ENCODE measurements at places on chromosomes 2 and 18.

GRCh38 chr2:231673348-231673770 is 35.0 kb upstream of the PTMA start:
- no peak for DNase-seq

DNA sequence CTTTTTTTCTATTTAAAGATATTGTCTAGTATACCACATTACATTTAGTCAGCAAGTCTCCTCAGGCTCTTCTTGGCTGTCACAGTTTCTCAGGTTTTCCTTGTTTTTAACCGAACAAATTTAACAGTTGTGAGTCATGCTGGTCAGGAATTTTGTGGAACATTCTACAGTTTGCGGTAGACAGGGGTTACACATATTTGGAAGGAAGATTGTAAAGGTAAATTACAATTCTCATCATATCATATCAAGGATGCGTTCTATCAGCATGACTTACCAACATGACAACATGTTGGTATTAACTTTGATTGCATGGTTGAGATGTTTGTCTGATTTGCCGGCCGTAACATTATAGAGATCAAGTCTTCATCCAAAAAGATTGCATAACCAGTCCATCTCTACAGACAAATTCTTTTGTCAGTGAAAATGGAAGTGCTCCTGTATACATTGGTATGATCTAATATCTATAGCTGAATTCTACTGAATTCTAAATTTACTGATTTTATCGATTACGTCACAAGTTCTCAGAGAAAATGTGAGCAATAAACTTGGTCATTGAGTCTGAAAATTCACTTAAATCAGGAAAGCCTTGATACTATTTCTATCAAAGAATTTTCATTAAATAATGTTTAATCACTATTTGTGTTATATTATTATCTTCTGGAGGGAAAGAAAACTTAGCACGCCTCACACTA is 664.4 kb upstream of the SLC8A1 start:
- no peak for DNase-seq

DNA sequence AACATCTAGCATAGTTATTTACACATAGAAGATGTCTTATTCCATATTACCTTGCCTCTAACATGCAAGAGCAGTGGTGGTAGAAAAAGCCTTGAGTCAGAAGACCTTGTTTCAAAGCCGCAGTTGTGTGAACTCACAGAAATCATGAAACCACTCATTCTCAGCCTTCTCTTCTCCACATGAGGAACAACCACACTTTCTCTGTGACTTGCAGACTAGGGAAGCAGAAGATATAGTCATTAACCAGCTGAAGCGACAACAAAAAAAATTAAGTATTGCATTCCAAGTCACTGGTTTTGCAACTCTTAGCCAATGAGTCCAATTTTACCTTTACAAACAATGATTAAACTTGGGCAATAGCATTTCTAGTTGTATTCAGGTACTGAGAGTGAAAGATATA is 19.0 kb downstream of the TWSG1 start:
- no peak for DNase-seq

DNA sequence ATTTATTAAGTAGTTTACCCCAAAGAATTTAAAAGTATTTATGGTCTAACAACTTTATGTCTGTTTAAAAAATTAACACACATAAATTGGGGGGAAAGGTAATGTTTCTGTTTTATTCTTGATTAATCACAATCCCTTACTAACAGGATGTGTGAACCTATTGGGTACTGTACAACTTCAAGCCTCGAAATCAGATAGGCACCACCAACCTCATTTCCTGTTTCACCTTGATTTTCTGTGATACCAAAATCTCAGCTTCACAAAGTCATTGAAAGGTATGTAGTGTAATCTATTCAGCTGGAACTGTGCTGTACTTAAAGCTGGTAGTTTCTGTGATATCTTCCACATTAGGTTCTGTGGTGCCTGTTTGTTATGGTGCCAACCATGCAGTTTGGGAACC is 4.0 kb downstream of the RNMT start:
- no peak for DNase-seq

DNA sequence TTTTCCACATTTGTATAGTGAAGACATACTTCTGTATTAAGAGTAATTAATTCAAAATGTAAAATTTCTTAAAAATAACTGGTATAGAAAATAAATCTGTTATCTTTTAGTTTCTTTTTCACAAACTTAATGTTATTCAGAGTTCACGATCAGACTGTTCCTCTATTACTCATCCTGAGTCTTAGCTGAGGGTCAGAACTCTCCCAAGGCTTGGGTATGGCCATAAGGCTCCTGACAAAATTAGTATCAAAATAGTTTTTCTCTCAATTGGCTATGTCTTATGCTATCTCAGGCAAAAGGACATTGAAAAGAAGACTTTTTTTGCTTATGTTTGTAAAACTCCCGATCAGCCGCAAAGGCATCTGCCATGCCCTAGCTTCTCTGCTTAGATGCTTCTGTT is 56.1 kb upstream of the NAB1 start:
- DNase-seq: no peak

DNA sequence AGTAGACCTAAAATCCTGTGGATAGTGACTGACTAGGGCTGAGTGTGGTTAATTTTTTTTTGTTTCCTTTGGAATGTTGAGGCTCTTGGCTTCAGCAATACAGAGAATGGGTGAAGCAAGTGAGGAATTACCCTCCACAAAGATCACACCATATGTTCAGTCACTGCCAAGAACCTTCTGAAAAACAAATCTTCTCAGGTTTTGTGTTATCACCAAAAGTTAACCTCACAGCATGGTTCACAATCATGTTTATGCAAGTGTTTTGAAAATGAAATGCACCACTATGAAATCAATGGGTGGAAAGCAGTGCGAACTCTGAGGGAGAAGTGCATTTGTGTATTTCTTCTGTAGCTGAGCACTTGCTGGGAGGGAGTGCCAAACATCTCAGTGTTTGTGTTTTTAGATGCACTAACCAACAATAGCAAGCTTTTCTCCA is 44.4 kb downstream of the SPATS2L start:
- no peak for DNase-seq

GRCh38 chr2:113376913-113377445 is 60.5 kb upstream of the ZNG1B start:
- DNase-seq: no peak

DNA sequence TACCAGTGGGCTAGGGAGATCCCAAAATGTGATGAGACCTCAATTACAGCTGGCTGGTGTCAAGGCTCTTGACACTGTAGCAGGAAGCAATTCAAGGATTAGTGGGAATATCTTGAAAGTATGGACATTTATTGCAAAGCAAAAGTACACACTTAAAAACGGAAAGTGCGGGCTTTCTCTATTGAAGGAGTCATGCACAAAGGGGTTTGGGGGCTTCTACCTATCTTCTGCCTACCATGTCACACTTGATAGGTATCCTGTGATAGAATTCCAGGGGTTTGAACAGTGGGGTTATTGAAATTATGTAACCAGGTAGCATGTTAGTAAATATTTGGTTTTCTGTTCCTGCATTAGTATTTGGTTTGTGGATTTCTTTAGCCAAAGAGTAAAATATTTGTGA is 1652.1 kb upstream of the DDX18 start:
- DNase-seq: no peak

- DNase-seq: no peak
These were observed 19.7 kb upstream of the TNFAIP6 start for GRCh38 chr2:151337643-151338042.

DNA sequence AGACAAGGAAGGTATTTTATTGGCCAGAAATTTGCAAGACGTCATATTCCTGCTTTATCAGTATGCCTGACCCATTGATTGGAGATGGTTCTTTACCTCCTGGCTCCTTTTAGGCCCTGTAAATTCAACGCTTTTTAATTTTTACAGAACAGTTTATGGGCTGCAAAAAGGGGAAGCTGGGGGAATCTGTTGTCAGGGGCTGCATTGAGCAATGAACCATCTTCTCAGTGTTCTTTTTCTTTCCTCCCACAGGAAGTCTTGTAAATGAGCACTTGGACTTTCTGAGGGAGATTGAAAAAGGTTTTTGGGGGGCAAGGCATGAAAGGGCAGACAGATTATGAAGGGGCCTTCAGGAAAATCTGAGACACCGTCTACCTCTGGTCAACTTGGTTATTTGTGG is 503.6 kb upstream of the TNP1 start:
- no peak for DNase-seq

DNA sequence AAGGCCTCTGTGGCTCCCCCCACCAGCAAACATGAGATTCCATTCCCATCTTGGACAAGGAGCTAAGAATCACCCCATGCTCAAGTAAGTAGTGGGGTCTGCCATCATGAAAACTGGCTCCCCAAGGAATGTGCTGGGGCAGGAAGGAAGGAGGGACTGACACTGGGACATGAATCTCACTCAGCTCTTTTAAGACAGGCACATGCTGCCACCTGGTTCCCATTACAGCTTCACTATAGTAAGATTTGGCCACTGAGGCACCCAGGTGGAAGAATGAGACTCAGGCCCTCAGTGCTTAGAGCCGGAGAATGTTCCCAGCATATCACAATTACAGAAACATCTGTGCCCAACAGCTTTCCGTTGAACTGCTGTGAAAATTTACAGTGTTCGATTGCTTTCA is 38.7 kb downstream of the OSR1 start:
- no peak for DNase-seq

DNA sequence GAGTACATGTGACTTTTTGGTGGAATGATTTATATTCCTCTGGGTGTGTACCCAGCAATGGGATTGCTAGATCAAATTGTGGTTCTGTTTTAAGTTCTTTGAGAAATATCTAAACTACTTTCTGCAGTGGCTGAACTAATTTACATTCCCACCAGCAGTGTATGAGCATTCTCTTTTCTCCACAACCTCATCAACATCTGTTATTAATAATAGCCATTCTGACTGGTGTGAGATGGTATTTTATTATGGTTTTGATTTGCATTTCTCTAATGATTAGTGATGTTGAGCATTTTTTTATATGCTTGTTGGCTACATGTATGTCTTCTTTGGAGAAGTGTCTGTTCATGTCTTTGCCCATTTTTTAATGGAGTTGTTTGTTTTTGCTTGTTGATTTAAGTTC is 267.4 kb upstream of the NT5C1B start:
- DNase-seq: no peak

GRCh38 chr2:233679196-233679595 is 2.5 kb upstream of the UGT1A7 start:
- no peak for DNase-seq

GRCh38 chr2:230949966-230950873 is 25.2 kb upstream of the GPR55 start:
- no peak for DNase-seq

GRCh38 chr2:100670232-100670631 is 107.4 kb downstream of the PDCL3 start:
- DNase-seq: no peak

- no peak for DNase-seq
These were observed 49.4 kb downstream of the CCDC102B start for GRCh38 chr18:68847219-68847837.

DNA sequence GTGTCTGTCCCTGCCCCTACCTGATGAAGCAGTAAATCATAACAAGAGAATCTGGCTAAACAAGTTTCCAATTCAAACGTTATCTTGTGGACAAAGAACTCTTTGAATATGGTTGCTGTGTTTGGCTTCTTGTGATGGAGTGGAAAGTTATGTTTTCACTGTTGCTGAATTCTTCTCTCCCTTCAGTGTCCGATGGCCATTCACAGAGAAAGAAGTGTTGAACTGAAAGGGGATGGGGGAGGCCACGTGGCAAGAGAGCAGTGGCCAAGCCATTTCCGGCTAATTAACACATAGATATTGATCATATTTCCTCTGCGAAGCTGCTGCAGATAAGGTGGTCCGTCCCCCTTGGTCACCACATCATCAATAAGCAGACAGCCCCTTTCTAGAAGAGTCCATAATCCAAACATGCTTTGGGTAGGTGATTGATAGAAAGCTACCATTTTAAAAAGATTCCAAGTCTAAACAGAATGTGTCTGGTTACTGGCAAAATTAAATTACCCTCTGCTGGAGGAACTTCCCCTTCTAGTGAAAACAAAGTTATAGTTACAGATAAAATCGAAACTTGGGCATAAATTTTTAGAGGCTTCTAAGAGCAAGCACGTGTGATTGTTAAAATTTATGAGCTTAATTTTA is 36.9 kb upstream of the FZD7 start:
- DNase-seq: no peak

DNA sequence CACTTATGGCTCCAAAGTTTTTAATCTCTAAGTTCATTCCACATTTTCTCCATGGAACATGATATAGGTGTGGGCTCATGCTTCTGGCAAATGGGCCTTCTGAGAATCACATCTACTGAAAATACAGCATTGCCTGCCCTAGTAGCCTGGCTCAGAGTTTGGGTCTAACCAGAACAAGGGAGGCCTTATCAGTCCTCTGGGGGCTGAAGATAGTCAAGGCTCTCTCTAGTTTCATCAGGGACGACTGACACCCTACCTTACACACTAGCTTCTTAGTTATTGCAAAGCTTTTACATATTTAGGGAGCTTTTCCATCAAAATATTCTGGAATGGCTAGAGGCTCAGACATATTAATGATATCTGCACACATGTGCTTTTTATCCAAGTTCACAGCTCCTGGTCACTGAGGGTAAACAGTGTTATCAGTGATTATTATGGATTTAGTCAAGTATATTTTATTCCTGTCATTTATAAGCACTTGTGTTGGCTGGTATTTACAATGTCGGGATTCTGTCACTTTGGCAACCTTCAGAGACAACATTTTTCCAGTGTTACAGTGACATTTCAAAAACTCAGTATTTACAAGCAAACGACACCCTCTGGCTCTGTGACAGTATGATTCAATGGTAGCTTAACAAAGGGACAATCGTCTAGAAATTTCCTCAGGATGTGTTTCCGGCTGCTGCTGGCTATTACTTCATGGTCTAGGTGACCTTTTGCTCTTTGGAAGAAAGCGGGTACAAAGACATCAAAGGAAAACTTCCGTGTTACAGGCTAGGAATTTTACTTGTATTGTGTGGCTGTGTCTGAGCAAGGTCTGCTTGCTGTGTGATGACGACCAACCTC is 200.6 kb downstream of the TCF4 start:
- no peak for DNase-seq

DNA sequence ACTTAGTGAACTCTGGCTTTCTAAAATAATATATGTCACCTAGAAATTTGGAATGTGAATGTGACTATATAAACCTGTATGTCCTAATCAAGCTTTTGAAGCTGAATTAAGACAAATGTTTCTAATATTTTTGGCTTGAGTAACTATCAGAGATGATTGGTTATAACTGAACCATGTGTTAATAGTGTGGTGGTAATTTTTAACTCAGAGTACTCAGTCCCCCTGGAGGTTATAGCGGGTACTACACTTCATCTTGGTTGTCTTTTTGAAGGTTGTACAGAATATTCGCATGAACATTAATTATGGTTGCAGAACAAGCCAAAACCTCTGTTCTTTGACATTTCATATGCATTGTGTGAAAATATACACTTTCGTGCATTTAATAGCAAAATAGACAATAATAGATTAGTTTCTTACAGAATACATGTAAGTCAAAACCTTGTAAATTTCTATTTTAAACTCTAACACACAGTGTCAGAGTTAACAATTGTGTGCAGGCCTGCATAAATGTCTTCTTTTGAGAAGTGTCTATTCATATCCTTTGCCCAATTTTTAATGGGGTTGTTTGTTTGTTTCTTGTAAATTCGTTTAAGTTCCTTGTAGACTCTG is 86.0 kb downstream of the OSBPL6 start:
- peak; percentile 11 for DNase-seq
